LHCN-M2 (cell line): ENCODE measurements at places on chromosomes 6 and 20. TPM values are rescaled to one million over a fixed set of nuclear protein-coding genes. Genes with fewer than 3 reads are reported as not detected.

DNA sequence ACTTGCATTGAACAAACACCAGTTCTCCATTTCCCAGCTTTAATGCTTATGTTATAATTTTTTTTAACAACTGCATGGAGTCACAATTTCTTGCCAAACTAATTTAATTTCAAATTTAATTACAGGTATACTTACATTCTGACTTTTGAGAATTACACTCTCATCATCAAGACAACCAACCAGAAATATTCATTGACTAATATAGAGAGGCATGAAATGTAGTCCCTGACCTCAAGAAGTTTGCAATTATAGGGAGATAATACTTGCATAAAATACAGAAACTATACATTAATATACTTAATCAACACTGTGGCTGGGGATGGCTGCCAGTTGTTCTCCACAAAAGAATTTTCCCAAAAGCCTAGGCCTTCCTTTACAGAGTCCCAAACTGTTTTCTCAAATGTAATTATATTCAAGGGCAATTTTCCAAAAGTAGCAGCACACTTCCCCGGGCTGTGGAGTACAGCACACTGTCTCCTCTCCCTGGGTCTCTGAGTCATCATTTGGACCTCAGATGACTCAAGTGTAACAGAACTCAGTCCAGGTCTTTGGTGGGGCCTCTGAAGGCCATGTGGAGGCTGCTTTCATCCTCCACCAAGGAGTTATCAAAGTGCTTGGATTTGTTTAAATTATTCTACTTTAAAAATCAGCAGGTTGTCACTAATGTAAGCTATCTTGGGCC is 114.1 kb downstream of the KIF16B start:
- peak; percentile 85 for DNase-seq

DNA sequence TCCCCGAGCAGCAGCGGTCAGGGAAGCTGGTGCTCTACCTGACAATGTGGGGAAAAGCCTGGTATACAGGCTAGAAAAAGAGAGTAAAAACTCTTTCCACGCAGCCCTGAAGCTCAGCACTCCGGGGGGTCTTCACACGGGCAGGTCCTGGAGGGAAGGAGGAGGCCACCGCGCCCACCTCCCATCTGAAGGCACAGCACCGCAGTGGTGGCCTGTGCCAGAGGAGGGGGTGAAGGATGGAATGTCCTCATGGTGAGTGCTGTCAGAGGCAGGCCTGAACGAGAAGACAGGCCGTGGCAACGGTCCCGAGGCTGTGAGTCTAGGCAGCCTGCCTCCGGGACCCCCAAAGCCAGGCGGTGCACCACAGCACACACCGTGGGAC is 5.8 kb downstream of the SLC2A4RG start:
- no peak for DNase-seq

- DNase-seq: peak; percentile 49
Observed at GRCh38 chr6:149043476-149044130, 273.9 kb upstream of the TAB2 start.

DNA sequence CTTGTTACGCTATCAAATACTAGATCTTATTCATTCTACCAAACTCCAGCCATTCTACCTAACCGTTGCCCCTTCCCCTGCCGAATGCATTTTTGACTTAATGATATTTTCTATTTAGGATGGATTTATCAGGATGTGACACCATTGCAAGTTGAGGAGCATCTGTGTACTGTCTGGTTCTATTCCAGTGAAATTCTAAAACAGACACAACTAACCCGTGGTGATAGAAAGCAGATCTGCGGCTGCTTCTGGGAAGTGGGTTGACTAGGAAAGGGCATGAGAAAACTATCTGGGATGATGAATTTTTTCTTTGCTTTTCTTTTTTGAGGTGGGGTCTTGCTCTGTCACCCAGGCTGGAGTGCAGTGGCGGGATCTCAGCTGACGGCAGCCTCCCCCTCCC is 20.7 kb upstream of the SRC start:
- no peak for DNase-seq

- no peak for DNase-seq
Observed at GRCh38 chr6:132498638-132499037, 14.3 kb downstream of the STX7 start.

- DNase-seq: no peak
Observed at GRCh38 chr20:42183147-42183546, 565.0 kb upstream of the CHD6 start.

DNA sequence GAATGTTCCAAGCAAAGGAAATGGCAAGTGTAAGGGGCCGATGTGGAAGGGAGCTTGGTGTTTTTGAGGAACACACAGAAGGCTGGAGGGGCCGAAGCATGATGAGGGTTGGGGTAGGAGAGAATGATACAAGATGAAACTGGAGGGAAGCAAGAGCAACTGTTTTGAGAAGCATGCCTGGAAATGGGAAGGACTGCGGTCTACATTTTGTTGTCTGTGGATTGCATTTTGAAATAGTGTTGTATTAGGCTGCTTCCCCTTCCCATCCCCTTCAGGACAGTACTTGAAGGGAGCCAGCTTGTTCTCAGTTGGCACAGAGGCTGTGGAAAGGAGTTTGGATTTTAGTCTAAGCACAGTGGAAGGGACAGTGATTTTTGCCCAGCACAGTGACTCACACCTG is 2.2 kb downstream of the TM9SF4 start:
- DNase-seq: no peak

DNA sequence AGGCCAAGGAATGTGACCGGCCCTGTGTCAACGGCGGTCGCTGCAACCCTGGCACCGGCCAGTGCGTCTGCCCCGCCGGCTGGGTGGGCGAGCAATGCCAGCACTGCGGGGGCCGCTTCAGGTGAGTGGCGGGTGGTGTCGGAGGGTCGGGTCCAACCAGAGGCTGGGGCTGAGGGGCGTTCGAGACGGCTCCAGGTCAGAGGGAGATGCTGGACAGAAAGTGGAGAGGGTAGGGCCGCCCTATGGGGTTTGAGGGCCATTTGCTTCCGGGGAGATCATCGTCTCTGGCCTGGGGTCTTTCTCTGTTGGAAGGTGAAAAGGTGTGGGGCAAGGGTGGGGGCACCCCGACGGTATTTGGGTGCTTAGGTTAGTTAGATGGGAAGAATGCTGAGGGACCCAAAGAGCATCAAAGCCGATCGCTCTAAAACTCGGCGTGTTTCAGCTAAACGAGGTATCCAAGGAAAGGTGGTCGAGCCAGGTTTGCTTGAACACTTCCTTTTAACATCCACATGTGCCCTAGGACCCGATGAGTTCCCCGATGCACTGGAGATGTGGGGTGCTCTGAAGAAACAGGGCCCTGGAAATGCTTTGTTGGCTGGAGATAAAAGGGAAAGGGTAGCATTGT is 691 bp downstream of the ATRN start:
- no peak for DNase-seq

DNA sequence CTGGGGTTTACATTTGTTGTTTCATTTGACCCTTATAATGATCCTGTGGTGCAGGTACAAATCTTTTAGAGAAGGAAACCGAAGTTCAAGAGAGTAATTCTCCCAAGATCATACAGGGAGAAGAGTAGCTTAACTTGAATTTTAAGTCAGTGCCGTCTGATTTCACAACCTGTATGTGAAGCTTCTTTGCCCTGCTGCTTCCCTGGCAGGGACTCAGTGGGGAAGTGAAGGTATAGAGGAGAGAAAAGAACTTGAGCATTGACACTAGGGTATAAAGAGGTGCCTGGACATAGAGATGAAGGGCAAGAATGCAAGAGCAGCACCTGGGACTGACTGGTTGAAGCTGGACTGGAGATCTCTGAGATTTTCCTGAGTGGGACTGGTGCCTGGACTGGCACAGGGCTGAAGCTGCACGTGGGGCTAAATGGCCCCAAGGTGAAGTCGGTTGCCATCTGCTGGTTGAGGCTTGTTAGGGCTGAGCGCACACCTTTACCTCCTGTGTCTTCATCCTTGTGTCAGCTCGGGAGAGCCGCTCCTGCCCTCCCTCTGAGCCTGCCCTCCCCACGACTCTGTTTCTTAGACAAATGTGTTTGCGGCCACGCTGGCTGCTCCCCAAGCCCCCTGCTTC is 41.8 kb downstream of the FARS2 start:
- no peak for DNase-seq

- no peak for DNase-seq
Observed at GRCh38 chr6:7633361-7633760, 43.4 kb downstream of the SNRNP48 start.

GRCh38 chr6:113529196-113529595 is 327.9 kb upstream of the MARCKS start:
- DNase-seq: no peak

DNA sequence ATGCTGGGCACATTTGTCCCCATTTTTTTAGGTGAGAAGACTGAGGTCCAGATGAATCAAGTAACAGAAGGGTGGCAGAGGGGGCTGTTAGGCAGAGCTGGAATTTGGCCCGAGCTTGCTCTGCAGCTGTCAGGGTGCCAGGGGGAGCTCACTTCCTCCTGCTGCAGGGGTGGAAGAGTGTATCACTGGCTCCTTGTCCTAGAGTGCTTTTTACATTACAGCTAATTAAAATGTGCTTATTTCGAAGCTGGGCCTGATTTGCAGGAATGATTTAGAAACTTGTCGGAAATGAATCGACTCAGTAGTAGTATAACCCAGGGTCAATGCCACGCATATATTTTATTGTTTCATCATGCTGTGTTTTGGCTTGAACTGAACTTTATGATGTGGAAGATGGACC is 11.1 kb downstream of the TOX2 start:
- peak; percentile 61 for DNase-seq

- no peak for DNase-seq
Observed at GRCh38 chr6:170278743-170279094, 12.2 kb downstream of the DLL1 start.

- DNase-seq: peak; percentile 46
Observed at GRCh38 chr6:692356-692851, 535 bp downstream of the EXOC2 start.

DNA sequence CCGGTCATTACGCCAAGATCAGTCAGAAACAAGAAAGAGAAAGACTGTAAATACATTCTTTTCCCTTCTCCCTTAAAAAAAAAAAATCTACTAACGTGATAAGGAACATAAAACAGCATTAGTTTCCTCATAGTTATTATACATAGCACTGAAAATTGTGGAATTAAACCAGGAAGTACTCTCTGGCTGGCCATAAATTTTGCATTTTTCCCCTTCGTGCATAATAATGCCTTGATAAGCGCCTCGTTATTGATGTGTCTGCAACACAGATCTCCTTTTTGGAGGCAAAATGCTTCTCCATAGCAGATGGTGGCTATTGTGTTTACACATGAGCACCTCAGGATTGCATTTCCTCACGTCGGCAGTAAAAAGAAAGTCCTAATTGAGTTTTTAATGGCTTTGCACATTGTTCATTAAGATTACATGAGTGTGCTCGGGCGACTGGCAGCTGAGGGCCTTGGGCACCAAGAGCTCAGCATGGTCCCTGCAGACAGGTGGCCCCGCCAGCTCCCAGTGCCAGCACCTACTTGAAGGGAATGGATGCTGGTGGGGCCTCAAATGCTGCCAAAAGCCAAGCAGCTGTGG is 394.5 kb downstream of the PTPRT start:
- no peak for DNase-seq

DNA sequence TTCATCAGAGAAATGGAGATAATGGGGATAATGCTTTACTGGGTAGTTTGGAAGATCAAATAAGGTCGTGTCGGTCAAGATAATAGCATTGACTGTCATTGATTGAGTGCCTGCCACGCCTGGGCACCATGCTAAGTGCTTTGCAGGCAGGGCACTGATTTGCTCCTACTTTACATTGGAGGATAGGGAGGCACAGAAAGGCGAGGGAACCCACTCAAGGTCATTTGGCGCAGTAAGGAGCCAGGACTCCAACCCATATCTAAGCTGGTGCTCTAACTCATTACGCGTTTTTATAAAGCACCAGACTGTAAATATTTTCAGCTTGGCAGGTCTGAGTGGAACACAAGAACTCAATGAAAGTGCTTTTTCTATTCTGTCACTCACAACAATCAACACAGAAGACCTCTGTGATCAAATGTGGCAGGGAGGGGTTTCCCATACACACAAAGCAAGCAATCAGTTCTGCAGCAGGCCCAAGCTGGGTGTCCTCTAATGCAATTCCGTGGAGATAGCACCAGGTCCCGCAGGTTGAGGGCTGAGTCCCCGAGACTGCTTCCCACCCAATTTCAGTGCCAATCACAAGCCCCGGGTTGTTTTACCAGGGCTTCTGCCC is 373.6 kb downstream of the CDH26 start:
- no peak for DNase-seq

GRCh38 chr20:31608251-31608945 is 3.3 kb downstream of the ID1 start:
- peak; percentile 60 for DNase-seq

GRCh38 chr6:107576852-107577251 is 86.9 kb downstream of the SOBP start:
- DNase-seq: peak; percentile 35

DNA sequence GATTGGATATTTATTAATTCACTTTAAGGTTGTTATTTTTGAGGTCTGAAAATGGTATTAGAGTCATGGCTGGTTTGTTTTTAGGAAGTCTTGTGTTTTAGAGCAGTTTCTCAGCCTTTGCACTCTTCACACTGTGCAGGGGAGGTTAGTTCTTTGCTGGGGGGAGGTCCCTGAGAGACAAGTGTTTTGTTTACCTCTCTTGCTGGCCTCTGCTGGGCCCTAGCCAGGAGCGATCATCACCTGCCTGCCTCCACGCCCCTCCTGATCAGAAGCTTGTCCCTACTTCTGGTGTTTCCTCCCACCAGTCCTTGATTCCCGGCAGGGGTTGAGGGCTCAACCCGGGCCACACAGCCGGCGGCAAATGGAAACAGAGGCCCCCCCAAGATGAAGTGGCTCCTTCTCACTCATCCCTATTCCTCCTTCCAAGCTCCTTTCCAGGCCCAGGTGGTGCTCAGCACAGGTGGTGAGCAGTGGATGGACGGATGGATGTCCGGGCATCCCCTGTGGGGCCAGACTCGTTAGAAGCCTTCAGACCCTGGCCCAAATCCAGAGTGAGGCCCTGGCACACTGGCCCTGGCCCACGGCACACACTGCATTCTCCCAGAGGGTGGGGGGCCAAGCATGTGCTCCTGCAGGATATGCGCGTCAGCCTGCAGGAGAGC is 51.3 kb downstream of the GRM4 start:
- no peak for DNase-seq

GRCh38 chr20:9147547-9148024 is 78.7 kb downstream of the PLCB4 start:
- peak; percentile 81 for DNase-seq

DNA sequence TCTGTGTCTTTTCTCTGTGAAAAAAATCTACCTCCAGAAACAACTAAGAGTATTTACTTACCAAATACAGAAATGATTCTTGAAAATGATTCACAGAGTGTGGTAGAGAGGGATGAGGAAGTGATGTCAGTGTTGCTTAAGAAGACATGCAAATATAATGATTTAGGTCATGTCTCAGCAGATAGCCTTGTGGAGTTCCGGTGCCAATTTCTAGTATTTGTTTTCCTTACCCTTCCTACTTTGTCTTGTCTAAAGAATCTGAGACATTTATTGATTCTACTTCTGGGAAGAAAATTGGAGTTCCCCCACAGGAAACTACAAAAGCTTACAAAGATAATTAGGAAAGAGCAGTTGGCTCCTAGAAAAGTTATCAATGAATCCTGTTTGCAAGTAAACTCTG is 68.8 kb downstream of the GJA1 start:
- peak; percentile 79 for DNase-seq

Gene KCNG1
- total RNA-seq: 0.34 and 0.71 TPM in 2 replicates

Gene CALHM4
- total RNA-seq: 0.26 and 1.3 TPM in 2 replicates

Gene RIMS4
- not detected in 2 replicates for total RNA-seq

Gene TAAR6
- not detected in 2 replicates for total RNA-seq

Gene GTF3C6
- total RNA-seq: 126 and 149 TPM in 2 replicates

Gene EFCAB8
- total RNA-seq: 0.17 TPM in 1 of 2 replicates, not detected in the other

Gene TMEM74B
- total RNA-seq: 0.13 TPM in 1 of 2 replicates, not detected in the other

Gene KCNQ5
- total RNA-seq: 7.1 and 8.7 TPM in 2 replicates

Gene SNAI1
- total RNA-seq: not detected in 2 replicates
